Stimulated activated CD8-positive, alpha-beta memory T cell treated with anti-CD3 and anti-CD28 coated beads, Interleukin-4, amount 100 ng/mL, for 1 hour (primary cell): ENCODE measurements at places on chromosomes 7 and 10.

DNA sequence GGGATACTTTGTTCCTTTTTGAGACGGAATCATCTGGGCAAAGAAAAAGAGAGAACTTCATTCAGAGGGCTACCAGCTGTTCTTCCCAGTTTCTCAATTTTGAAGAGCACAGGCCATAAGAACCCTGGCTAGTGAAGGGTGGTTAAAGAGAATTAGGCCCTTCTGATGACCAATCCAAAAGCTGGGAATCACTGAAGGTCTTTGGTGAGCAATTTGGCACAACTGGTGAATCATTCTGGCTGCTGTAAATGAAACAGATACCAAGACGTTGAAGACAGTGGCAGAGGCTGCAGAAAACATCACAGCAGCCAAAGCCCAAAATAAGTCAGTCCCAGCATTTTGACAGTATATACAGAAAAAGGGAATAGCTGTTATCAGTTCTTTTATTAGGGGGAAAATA, 5.1 kb downstream of the RAPGEF5 start:
- no peak for DNase-seq

GRCh38 chr10:14648005-14648765, 126.5 kb downstream of the FAM107B start:
- peak; percentile 51 for DNase-seq

GRCh38 chr7:1925349-1925748, 255.3 kb downstream of the ELFN1 start:
- no peak for DNase-seq

- DNase-seq, result peak; percentile 21
Measured at GRCh38 chr7:26293569-26294308, 2.1 kb downstream of the SNX10 start.

DNA sequence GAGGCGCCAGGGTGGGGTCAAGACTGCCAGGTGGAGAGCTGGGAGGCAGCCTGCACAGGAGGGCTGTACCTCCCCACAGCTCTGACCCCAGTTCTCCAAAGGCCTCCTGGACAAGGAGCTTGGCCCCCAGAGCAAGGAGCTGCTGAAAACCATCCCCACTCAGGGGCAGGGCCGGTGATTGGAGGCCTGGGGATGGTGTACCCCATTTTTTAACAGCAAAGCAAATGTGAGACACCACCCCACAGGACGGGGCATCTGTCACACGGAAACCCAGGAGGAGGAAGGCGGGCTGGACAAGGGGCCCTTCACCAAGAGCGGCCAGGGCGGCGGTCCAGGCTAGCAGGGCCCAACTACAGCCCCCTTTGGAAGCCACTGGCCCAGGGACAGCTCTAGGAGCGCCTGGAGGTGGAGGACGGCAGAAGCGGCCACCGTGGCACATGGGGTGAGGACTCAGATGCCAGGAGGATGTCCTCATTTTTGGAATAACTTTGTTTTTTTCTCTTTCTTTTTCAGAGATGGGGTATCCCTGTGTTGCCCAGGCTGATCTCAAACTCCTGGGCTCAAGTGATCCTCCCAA, 56.4 kb upstream of the TNRC18 start:
- DNase-seq, result no peak

- DNase-seq, result no peak
Measured at GRCh38 chr10:111100198-111100597, 23.4 kb downstream of the ADRA2A start.

- no peak for DNase-seq
Measured at GRCh38 chr7:23357190-23358093, 58.3 kb downstream of the MALSU1 start.

DNA sequence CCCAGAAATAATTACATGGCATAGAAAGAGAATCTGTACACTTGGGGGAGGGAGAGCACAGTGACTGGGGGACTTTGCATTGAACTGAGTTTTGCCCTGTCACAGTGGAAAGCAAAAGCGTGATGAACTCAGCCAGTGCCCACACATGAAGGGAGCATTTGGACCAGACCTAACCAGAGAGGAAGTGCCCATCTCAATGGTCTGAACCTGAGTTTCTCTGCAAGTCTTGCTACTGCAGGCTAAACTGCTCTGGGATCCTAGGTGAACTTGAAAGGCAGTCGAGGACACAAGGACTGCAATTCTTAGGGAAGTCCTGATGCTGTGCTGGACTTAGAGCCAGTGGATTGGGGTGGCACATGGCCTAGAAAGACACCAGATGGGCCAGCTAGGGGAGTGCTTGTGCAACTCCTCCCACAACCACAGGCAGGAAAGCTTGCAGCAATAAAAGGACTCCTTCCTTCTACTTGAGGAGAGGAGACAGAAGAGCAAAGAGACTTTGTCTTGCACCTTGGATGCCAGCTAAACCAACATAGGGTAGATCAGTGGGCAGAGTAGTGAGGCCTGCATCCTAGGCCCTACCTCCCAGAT, 259.0 kb downstream of the GRM8 start:
- DNase-seq, result no peak

DNA sequence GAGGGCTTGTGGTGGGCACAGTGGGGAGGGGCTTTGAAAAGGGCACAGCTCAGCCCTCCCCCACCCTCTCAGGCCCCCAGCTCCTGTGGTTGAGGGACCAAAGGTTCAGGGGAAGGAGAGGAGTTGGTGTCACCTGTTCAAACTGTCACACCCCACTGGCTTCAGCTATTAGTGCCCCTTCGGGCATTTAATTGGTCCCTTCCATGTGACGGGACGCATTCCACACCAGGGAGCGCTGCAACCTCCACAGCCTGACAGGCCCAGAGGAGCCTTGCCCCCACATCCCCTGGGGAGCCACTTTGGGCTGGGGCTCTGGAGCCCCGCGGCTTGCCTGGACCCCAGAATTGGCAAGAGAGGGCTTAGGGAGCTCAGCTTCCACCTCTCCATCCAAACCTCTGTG, 75.7 kb downstream of the C10orf105 start:
- no peak for DNase-seq

DNA sequence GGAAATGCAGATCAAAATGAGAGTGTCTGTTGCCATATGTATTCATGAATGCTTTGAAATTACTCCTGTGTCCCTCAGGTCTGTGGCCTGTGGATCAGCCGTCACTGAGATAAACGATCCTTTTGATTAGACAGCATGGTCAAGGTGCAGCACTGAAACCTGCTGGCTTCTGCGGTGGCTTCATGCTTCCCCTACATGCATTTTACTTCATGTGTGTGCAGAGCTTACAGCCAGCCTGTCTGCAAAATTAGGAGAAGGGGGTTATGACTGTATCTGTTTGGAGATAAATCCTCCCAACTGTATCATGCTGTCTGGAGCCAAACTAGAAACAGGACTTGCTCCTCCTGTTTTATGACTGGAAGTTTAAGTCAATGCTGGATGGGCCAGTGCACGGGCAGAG, 71.0 kb upstream of the PLPP4 start:
- DNase-seq, result no peak

GRCh38 chr7:16080131-16080530, 341.2 kb downstream of the CRPPA start:
- DNase-seq, result no peak

DNA sequence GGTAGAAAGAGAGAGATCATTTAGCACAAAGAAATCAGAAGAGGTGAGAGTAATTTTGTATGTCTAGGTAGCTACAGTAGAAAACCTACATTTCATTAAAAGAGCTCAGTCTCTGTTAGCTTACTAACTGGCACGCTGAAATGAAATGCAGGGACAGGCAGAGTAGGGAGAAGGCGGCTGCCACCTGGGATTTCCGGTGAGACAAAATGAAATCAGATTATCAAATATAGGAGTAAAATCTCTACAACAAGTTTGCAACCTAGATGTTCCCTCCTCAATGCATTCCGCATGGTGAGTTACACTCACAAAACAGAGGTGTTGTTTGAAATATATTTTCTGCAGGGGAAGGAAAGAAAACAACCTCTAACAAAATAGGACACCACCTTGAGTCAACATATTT, 55.9 kb downstream of the VOPP1 start:
- DNase-seq, result no peak

- no peak for DNase-seq
Measured at GRCh38 chr7:78530351-78530750, 731.8 kb downstream of the PHTF2 start.

GRCh38 chr10:117663750-117664149, 121.2 kb downstream of the EMX2 start:
- no peak for DNase-seq

DNA sequence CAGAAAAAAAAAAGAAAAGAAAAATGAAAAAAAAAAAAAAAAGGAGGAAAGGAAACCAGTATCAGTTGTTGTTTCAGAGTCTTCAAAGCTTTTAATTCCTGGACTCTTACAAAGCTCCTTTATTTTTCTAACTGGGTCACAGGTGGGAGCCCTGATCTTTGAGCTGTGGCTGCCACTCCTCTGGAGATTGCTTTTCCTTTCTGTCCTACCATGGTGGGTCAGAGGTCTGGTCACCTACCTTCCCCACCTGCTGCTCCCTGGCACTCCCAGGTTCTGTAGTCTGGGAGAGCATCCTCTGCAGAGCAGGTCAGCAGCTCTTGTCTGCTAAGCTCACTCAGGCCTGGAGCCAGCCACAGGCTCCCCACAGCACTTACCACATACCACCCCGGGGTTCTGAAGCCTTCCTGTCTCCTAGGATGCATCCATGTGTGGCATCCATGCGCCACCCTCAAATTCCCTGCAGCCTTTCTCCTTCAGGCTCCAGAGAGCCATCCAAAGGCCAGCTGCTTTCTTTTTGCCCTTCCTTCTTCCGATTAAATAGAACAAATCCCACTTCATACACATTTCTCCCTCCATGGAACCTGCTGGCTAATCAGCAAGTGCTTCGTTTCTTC, 73.2 kb upstream of the TPK1 start:
- DNase-seq, result no peak

DNA sequence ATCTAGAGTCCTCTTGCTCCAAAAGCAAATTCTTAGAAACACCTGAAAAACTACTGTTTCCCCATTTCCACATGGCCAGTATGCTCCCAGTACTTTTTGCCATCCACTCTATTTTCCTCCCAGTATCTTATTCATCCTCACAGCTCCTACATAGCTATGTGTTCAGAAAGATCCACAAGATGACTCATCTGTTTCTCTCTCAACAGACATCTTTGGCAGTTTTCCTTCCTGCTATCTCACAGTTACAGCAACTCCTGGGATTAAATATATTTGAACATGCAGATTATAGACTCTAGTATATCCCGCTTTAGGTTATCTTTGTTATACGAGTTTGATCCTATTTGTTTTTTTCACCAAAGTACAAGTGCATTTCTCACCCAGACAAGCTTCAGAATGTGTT, 675.6 kb upstream of the POT1 start:
- no peak for DNase-seq

DNA sequence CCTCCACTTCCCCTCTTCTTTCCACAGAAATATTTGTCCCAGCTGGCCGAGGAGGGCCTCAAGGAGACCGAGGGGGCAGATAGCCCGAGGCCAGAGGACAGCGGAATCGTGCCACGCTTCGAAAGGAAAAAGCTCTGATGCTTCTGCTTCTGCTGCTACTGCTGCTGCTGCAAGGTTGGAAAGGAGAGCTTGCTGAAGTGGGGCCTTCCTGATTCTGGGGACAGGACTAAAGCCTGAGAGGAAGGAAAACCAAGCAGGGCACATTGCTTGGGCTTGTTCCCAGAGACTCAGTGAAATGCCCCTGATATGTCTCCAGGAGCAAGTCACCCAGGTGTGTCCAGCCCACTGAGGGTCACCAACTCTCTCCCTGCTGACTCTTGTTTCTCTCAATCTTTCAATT, 35.9 kb upstream of the PDCD4 start:
- DNase-seq, result no peak

GRCh38 chr10:3067859-3068179, 471 bp downstream of the PFKP start:
- no peak for DNase-seq

GRCh38 chr7:475951-476441, 43.6 kb downstream of the PDGFA start:
- DNase-seq, result no peak

DNA sequence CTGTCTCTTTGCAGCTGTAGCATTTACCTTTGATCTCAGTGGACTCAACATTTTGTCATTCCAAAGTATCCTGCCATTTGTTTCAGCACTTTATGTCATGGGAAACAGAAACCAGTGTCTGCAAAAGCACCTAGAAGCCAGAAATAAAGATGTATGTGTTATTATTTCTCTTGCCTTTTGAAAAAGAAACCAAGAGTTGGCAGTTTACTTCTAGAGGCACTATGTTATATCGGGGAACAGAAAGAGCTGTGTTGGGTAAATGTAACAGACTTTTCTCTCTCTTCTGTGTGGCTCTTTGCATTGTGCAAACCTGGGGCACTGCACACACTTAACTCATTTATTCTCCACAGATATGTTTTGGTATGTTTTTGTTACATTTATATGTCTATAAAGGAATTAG, 36.7 kb downstream of the ZNF138 start:
- no peak for DNase-seq

DNA sequence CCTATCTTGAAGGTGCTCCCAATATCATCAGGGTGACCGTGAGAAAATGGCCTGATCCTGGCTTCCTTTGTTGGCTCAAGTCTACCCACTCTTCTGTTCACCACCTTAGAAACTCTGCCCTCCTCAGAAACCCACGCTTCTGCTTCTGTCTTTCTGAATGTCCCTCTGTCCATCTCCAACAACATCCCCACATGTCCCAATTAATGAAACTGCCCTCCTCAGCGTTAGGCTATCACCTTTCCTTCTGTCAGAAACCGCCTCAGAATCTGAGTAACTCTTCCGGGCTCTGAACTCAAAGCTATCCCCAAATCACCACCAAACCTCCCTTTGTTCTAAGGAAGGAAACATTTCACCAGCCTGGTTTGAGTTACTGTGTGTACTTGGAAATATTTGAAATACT, 315.8 kb upstream of the ZNF32 start:
- DNase-seq, result no peak

GRCh38 chr10:12510501-12510941, 161.2 kb downstream of the CAMK1D start:
- DNase-seq, result no peak

GRCh38 chr10:132281915-132282666, 25.7 kb downstream of the STK32C start:
- no peak for DNase-seq

GRCh38 chr7:20083781-20084180, 133.4 kb downstream of the MACC1 start:
- no peak for DNase-seq

DNA sequence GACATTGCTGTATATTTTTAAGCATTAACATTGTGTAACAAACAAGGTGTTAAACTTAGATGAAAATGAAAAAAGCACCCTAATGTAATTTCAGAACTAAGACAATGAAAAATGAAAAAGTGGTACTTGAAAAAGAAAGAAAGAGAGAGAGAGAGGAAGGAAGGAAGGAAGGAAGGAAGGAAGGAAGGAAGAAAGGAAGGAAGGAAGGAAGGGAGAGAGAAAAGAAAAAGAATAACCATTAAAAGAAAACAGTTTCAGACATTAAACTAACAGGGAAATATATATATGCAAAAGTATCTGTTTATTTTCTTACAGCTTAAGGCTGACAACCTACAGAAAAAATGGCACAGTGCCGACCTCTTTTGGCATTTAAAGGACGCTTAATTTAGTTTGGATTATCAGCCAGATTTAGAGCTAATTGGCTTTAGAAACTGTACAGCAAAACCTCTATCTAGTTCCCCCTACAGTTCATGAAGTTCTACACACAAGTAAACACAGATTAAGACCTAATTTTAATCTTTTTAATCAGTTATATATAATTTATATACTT, 13.8 kb downstream of the MTERF1 start:
- DNase-seq, result no peak

- no peak for DNase-seq
Measured at GRCh38 chr10:57098146-57098545, 737.1 kb upstream of the ZWINT start.
